RCC 7860 (cell line): ENCODE measurements at places on chromosomes 5 and 9.

DNA sequence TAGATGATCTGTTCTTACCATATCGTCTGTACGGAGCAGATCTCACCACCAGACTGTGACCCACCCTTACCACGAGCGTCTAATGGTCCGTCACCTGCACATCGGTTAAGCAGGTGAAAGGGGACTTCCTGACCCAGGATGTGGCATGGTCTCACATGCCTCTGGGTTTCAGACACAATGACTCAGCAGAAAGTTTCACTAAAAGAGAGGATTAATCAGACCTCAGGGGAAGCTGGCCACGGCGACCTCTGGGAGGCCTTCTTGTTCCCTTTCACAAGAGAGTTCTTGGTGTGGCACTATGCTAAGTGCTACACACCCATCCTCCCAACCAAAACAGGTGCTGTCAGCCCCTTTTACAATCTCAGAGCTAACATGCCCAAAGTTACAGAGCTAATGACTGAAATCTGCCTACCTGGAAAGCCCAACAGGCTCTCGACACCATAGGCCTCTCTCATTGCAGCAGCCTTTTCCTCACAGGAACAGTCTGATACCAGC is 41.6 kb downstream of the ADAMTS12 start:
- DNase-seq, result peak; percentile 87

DNA sequence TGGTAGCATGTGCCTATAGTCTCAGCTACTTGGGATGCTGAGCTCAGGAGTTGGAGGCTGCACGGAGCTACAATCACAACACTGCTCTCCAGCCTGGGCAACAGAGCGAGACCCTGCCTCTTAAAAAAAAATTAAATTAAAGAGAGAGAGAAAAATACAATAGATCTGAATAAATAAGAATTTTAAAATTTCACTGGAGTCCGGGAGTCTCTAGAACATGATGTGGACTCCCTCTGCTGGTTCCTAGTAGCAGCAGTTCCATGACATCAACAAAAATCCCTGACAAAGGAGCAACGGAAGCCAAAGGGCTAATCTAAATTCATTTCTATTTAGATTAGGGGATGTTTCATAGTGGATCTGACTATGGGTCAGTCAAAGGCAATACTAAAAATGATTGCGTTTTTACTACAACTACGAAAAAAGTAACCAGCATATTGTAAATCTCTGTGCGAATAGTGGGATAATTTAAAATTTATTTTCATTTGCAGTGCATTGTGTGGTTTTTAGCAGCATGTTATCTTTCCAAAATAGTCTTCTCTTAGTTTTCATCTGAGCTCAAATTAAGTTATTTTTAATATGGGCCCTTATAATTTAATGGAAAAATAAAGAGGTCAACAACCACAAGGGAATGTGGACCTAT is 6.7 kb downstream of the INIP start:
- DNase-seq, result no peak

DNA sequence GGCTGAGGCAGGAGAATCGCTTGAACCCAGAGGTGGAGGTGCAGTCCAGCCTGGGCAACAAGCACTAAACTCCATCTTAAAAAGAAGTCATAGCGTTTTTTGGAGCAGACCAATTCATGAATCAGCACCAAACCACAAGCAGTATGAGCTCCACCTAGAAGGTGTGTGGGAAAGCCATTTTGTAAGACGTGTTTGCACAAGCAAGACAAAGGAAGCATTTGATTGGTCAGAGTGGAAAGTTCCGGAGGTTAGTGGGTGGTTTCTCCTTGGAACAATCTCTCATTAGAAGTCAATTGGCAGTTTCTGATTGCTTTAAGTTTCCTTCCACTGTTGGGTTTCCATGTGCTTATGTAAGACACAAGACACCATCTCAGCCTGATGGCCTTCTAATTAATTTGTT is 5.0 kb downstream of the SRD5A1 start:
- no peak for DNase-seq

- DNase-seq, result no peak
Measured at GRCh38 chr5:100904259-100904861, 1.3 kb upstream of the ST8SIA4 start.

- no peak for DNase-seq
Measured at GRCh38 chr5:151153300-151153699, 4.3 kb downstream of the ANXA6 start.

GRCh38 chr5:161406880-161407279 is 139.6 kb downstream of the GABRB2 start:
- no peak for DNase-seq

GRCh38 chr5:73940801-73941200 is 314.8 kb downstream of the ARHGEF28 start:
- DNase-seq, result no peak

DNA sequence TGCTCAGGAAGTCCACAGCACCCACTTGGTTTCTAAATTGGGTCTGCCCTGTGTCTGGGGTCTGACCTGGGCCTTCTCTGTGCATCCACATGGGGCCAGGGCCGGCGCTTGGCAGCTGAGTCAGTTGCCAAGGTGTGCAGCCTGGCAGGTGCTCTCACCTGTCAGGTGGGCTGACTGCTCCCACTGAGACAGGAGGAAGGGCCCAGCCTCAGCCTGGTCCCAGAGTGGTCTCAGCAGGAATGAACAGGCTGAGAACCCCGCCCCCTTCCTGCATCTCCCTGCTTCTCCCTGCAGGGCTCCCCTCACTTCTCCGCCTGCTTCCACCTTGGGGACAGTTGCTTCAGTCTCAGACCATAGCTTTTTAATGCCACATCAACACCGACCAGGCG is 60.5 kb downstream of the BARX1 start:
- no peak for DNase-seq

DNA sequence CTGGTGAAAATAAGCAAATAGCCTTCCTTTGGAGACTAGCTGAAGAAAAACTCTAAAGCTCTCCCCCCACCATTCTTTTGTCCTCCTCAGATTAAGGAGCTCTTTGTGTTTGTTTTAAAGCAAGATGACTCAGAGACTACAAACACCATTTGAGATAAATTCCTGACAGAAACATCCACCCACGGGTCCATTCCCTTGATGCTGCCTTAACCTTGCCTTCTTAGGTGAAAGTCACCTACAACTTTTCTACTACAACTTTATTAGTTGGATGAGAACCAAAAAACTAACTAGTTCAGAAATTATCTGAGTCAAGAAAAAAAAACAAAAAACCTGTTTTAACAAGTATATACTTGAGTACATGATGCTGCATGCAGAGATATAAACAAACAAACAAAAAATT is 831.1 kb downstream of the NR2F1-AS1 start:
- no peak for DNase-seq

GRCh38 chr5:140207250-140207964 is 32.4 kb downstream of the CYSTM1 start:
- DNase-seq, result peak; percentile 55

- no peak for DNase-seq
Measured at GRCh38 chr9:20476912-20477521, 145.3 kb downstream of the MLLT3 start.

GRCh38 chr5:120140501-120140900 is 323.6 kb upstream of the PRR16 start:
- DNase-seq, result no peak

GRCh38 chr9:109013679-109014607 is 644 bp upstream of the CTNNAL1 start:
- DNase-seq, result peak; percentile 84

- no peak for DNase-seq
Measured at GRCh38 chr5:135075621-135076020, 41.6 kb upstream of the PITX1 start.

- DNase-seq, result no peak
Measured at GRCh38 chr5:105934171-105934570, 1736.6 kb downstream of the EFNA5 start.

- DNase-seq, result no peak
Measured at GRCh38 chr5:92640340-92640739, 940.7 kb downstream of the NR2F1-AS1 start.

DNA sequence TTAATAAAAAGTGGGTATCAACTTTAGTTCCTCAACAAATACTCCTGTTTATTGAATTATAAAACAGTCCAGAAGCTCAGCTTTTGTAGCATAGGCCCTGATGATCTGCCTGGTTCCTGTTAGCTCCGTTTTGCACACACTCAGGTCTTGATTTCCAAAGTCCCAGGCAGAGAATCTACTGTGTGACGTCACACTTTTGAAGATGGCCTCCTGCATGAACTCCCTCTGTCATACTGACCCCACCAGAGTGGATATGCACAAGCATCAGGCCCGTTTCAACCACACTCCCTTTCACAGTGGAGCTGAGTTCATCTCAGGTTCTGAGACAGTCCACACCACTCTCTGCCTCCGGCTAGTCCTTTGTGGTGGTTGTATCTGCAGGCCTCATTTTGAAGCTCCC is 353.1 kb downstream of the PTPRD start:
- DNase-seq, result no peak

GRCh38 chr9:759541-759940 is 82.0 kb upstream of the DMRT1 start:
- no peak for DNase-seq
